Stimulated activated CD8-positive, alpha-beta memory T cell treated with anti-CD3 and anti-CD28 coated beads, Interleukin-4, amount 100 ng/mL, for 4 hours (primary cell): ENCODE measurements at places on chromosomes 4 and X.

GRCh38 chrX:16427668-16428067 lies 222.3 kb upstream of the S100G start:
- DNase-seq = no peak

DNA sequence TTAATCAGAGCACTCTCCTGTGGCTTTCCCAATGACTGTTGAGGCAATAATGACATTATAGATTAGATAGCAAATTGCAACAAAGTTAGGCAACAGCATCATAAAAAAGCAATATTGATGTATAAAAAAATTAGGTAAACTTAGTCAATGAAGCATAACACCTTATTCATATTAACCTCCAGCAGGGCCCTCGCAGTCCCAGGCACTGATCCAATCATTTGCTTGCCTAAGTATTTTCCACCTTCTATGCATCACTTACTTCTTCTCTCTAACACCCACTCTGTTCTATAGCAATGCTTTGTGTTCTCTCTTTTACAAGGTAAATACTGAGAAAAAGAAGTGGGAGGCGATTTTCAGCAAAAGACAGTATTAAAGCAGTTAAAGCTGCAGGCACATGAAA lies 833.5 kb upstream of the ADGRL3 start:
- DNase-seq = no peak

GRCh38 chr4:138174981-138175794 lies 67.0 kb downstream of the SLC7A11 start:
- no peak for DNase-seq

DNA sequence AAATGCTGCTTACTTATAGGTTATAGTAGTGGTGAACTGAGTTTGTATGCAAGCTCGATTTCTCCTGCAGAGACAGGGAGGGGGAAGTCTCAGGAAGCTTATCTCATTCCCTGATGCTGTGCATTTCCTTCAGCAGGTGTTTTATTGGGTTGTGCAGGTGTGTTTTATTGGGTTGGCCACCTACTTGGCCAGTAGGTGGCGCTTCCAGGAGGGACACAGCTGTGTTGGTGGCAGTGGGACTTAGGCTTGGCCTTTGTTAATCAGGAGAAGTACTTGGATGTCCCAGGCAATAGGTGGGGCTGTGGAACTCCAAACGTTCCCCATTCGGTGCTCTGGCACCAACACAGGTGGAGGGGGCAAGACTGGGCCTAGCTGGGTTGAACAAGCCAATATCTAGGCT lies 196.0 kb upstream of the DCAF8L1 start:
- DNase-seq = no peak

- DNase-seq = no peak
These were observed 1366.1 kb downstream of the FAM133A start for GRCh38 chrX:95040104-95040503.

DNA sequence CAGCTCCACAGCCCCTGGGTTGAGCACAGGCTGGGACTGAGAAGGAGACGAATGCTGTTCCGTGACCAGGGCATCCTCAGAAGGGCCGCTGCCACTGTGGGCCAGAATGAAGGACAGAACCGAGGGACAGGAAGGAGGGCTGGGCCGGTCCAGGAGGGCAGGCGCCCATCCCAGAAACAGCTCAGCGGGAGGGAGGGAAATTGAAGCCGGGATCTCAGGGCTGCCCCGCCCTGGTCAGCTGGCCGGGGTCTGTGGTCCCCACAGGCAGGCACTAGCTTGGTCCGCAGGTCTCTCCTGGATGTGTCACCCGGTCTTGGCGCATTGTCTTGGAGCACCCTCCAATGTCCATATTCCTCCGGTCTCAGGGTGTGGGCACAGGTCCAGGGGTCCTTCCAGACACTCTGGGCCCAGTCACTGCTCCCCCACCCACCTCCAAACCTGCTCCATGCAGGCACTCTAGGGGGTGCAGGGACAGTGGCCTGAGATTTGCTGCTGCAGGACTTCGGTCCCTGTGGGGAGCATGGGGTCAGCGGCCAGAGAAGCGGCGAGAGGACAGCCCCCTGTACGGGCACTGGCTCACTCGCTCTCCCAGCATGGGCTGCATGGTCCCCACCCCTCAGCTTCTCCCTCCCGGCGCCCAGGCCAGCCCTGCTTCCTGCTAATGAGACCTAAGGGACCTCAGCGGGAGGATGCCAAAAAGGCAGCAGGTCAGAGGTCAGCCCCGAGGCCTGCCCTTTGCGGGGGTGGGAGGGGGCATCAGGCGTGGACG lies 23.9 kb upstream of the MXD4 start:
- DNase-seq = no peak

- DNase-seq = no peak
These were observed 627.1 kb upstream of the AADAT start for GRCh38 chr4:170716868-170717267.

- no peak for DNase-seq
These were observed 922.5 kb downstream of the RPA4 start for GRCh38 chrX:97806238-97806637.

DNA sequence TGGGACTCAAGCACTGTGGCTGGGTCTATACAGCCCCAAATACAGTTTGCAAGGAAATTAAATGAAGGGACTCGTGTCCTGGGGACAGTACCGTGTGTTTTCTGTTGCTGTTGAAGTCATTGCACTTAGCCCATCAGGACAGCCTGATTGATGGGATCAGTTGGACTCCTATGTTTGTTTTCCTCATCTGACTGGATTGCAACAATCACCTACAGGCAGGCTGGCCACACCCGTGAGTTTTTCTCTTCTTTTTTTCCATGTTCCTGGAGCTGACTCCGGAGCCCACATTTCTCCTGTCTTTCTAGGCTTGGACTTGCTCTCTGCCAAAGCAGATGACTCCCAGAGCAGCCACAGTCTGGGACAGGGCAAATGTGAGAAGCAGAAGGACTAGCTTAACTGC lies 38.1 kb downstream of the RTL9 start:
- no peak for DNase-seq

DNA sequence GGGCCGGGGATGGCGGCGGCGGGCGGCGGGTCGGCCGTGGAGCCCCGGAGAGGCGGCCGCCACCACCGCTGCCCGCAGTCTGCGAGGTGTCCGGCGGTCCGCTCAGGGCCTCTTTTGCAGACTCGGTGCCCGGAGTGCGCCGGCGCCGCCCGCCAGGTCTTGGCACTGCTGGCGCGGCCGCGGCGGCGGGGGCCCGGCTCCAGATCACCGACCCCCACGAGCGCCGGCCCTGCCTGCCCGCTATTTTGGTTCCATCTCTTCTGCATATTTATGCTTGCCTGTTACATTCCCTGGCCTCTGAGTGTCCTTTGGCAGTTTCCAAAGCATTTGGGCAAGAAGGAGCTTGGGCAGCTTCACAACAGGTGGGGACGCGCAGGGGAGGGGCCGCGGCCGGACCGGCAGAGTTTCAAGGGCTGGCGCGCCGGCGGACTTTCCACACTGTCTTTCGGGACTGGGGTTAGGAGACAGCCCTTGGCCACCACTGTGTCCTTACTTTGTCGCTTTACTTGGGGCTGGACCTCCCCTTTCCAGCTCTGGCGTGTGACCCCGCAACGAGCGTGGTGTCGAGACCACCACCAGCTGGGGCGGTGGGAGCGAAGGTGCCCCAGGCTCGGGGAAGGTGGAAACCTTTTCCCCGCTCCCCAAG lies 668 bp upstream of the TAPT1 start:
- DNase-seq = no peak
